ENCODE measurements at places on chromosomes 3 and 15.

DNA sequence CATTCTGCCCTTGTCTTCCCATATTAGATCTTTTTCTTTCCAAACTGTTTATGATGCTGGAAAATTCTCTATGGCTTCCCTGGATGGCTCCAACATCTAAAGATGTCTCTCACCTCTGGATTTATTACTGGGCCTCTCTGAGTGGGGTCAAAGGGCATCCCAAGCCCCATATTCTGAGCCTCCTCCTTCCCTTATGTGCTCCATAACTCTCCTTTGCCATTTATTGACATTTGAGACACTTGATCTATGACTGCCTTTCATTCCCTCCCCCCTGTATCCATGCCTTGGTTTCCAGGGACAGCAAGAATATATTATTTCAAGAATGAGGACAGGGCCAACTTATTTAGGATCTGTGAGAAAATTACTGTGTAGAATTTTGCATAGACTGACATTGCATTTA lies 369.3 kb upstream of the ONECUT1 start:
- no peaks in the 10 kb centered on the region for H3K4me1 ChIP-seq
- no peak overlapping the region for H3K27ac ChIP-seq
- no peak for DNase-seq
- H3K4me3 ChIP-seq = no peak overlapping the region
- no peaks in the 10 kb centered on the region for H3K27me3 ChIP-seq

- no peaks in the 10 kb centered on the region for H3K4me1 ChIP-seq
- no peak for DNase-seq
- H3K36me3 ChIP-seq = no peaks in the 10 kb centered on the region
- no peaks in the 10 kb centered on the region for H3K27me3 ChIP-seq
Measured at GRCh38 chr3:176574786-176575185, 622.5 kb downstream of the TBL1XR1 start.

- H3K27me3 ChIP-seq = no peaks in the 10 kb centered on the region
- no peak overlapping the region for H3K27ac ChIP-seq
- peaks cover 17% of the 10 kb centered on the region for H3K4me1 ChIP-seq
- no peaks in the 10 kb centered on the region for H3K36me3 ChIP-seq
- DNase-seq = no peak
- no peak overlapping the region for H3K4me3 ChIP-seq
Measured at GRCh38 chr15:69987492-69988489, 109.9 kb downstream of the TLE3 start.

- H3K27ac ChIP-seq = no peak overlapping the region
- no peaks in the 10 kb centered on the region for H3K27me3 ChIP-seq
- H3K4me3 ChIP-seq = no peak overlapping the region
Measured at GRCh38 chr3:17478673-17479072, 263.8 kb downstream of the TBC1D5 start.

DNA sequence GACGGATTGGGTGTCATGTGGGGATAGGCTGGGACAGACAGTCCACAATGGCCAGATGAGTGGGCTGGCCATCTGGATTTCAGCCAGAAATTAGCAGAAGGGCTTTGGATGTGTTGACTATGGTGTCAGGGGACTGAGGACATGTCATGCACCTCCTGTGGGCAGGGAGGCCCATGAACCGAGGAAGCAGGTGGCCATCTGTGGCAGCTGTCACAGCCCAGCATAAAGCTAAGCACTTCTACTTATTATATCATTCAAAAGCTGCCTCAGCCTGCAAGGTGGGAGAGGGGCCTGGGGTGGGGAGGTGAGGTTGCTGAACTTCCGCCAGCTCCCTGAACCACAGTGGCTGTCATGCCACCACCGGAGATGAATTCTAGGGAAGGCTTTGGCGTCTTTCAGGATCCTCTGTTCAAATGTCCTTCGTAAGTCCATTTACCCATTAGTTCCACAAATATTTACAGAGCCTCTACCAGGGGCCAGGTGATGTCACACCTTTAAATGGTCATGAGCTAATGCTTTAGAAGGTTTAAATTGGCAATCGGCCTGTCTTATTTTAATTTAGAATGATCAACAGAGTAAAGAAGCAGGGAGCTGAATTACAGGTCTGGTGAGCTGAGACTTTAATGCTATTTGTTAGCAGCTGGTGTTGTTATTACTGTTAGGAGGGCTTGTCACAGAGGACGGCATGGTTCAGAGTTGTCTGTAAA lies 23.6 kb upstream of the CAV3 start:
- no peaks in the 10 kb centered on the region for H3K4me1 ChIP-seq
- no peak overlapping the region for H3K27ac ChIP-seq

GRCh38 chr15:96187341-96188305 lies 142.9 kb upstream of the NR2F2 start:
- H3K4me3 ChIP-seq = no peak overlapping the region
- no peaks in the 10 kb centered on the region for H3K27me3 ChIP-seq
- no peaks in the 10 kb centered on the region for H3K36me3 ChIP-seq
- H3K4me1 ChIP-seq = no peaks in the 10 kb centered on the region
- no peak for DNase-seq

GRCh38 chr3:11305509-11305908 lies 33.3 kb downstream of the ATG7 start:
- no peaks in the 10 kb centered on the region for H3K27me3 ChIP-seq
- H3K4me3 ChIP-seq = no peak overlapping the region
- H3K36me3 ChIP-seq = peaks cover 16% of the 10 kb centered on the region
- peaks cover 48% of the 10 kb centered on the region for H3K4me1 ChIP-seq
- no peak for DNase-seq

DNA sequence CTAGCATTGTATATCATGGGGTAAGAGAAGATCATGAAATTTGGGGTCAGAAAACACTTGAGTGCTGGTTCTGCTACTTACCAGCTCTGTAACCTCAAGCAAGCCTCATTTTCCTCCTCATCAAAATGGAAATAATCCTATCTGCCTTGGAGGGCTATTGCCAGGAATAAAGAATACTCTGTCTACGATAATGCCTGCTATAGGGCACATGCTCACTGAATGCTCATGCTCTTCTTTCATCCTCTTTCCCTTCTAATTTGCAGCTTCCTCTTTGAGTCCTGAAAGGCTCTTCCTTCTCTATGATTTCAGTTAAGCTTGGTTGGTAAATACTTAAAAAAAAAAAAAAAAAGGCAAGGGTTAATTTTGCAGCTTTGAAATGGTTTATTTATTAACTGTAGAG lies 12.8 kb downstream of the RTP1 start:
- H3K27ac ChIP-seq = no peak overlapping the region
- no peaks in the 10 kb centered on the region for H3K27me3 ChIP-seq
- H3K4me1 ChIP-seq = no peaks in the 10 kb centered on the region
- H3K4me3 ChIP-seq = no peak overlapping the region

GRCh38 chr3:173216063-173216462 lies 75.0 kb upstream of the SPATA16 start:
- DNase-seq = no peak
- no peak overlapping the region for H3K4me3 ChIP-seq
- no peak overlapping the region for H3K27ac ChIP-seq
- H3K36me3 ChIP-seq = no peaks in the 10 kb centered on the region
- H3K4me1 ChIP-seq = no peaks in the 10 kb centered on the region

GRCh38 chr15:80749589-80749988 lies 29.6 kb upstream of the CEMIP start:
- H3K4me3 ChIP-seq = no peak overlapping the region
- H3K27ac ChIP-seq = no peak overlapping the region
- H3K36me3 ChIP-seq = no peaks in the 10 kb centered on the region
- DNase-seq = no peak

- DNase-seq = no peak
- no peak overlapping the region for H3K27ac ChIP-seq
Measured at GRCh38 chr3:197364410-197365071, 66.1 kb upstream of the DLG1 start.

- no peak overlapping the region for H3K27ac ChIP-seq
- no peak for DNase-seq
- no peak overlapping the region for H3K4me3 ChIP-seq
- H3K36me3 ChIP-seq = no peaks in the 10 kb centered on the region
Measured at GRCh38 chr3:11832981-11833905, 13.4 kb downstream of the TAMM41 start.

DNA sequence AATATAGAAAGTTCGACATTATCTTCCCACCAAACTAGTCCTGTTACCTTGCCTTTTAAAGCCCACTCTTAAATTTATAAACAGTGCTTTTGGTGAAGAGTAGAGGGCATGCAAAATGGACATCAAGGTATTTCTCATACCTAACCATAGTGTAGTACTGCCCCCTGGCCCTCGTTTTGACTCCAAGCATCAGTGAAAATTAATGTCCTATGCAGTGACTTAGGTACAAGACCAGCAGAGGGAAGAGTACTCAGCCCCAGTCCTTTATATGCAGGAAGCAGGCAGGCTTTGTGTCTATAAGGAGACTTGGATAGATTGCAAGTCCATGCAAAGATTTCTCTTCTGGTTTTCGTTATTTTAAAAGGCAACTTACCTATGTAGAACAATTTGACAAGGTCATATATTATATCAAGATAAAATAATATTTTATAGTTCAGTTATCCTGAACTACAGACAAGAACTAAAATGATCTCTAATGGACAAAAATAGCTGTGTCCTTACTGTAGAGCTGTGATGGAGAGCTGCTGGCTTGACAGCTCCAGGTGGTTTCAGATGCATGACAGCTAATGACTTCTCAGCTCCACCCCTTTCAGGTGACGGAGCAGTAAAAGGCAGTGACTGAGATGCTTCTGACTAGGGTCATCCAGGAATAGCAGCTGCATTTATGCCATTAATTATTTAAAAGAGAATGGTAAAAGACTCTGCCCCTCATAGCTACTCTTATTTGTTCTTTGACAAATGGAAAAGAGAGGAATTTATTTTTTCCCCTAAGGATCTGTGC lies 646.1 kb downstream of the SQOR start:
- H3K4me1 ChIP-seq = no peaks in the 10 kb centered on the region
- DNase-seq = peak; percentile 41
- H3K27me3 ChIP-seq = no peaks in the 10 kb centered on the region

DNA sequence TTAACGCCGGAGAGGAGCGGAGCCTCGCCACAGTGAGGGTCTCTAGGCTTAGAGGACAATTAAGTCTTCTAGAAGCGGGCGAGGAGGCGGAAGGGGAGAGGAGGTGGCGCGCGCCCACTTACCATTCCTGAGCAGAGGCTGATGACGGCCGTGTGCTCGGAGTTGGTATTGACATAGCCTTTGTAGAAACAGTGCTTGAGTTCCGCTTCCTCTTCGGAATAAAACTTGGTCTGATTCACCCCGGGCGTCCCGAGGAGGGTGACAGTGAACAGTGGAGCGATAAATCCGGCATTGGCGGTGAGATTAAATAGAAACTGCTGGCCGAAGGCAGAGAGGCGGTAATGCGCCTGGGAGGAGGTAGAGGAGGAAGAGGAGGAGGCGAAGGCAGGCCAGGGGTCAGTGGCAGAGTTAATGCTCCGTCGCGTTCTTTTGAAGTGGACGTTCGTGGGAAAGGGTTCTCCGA lies 1.3 kb downstream of the ADAMTS9 start:
- H3K27me3 ChIP-seq = 0 out of 2 replicates have a peak, but pooled peaks cover 4% of the 10 kb centered on the region
- H3K4me1 ChIP-seq = no peaks in the 10 kb centered on the region

DNA sequence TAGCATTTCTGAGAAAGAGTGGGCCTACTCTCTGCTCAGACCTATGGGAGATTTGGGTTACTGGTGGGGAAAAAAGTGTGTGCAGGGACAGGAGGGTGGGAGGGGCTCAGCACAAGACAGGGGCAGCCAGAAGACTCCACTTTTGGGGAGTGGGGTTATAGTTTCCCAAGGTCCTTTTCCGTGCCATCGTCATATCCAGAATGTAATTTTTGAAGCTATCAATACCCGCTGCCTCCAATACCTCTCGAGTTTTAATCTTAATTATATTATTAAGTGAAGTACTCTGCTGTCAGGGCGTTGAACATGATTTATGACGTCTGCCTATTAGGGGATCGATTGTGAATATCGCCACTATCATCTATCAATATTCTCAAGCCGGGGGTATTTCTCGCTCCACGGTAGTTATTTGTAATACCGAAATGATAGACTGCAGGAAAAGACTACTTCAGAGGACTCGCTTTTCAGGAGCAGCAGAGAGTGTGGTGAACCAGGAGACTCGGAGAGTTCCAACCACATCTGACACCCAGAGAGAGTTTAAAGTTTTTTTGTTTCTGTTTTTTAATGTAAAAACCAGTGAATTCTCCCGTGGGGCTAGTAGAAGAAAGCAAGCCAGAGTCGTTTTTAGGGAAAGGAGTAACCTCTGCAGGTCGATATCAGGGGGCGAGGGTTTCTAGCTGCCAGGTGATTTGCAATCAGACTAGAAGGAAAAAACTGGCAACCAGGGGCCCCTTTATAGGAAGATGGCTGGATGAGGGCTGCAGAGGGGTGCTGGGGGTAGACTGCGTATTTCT lies 20.6 kb downstream of the NR2F2 start:
- no peak for DNase-seq
- no peaks in the 10 kb centered on the region for H3K36me3 ChIP-seq
- H3K27me3 ChIP-seq = peaks cover 35% of the 10 kb centered on the region
- H3K4me3 ChIP-seq = no peak overlapping the region
- no peak overlapping the region for H3K27ac ChIP-seq

- no peaks in the 10 kb centered on the region for H3K4me1 ChIP-seq
- no peak overlapping the region for H3K27ac ChIP-seq
Measured at GRCh38 chr3:74564560-74564959, 49.9 kb downstream of the CNTN3 start.

DNA sequence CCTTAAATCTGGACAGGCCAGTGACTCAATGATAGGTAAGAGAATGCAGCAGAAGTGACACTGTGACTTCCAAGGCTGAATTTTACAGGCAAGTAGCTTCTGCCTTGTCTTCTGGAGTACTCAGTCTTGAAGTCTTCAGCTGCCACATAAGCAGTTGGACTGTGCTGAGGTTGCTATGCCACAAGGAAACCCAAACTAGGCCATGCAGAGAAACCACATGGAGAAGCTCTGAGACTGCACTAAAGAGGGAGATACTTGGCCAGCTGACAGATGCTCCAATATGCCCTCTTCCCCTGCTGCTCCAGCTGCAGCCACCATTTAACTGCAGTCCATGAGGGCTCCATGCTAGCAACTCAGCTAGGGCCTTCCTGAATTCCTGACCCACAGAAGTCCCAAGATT lies 119.4 kb upstream of the GADL1 start:
- H3K27ac ChIP-seq = no peak overlapping the region
- no peak overlapping the region for H3K4me3 ChIP-seq
- DNase-seq = no peak
- H3K4me1 ChIP-seq = no peaks in the 10 kb centered on the region
- no peaks in the 10 kb centered on the region for H3K27me3 ChIP-seq

DNA sequence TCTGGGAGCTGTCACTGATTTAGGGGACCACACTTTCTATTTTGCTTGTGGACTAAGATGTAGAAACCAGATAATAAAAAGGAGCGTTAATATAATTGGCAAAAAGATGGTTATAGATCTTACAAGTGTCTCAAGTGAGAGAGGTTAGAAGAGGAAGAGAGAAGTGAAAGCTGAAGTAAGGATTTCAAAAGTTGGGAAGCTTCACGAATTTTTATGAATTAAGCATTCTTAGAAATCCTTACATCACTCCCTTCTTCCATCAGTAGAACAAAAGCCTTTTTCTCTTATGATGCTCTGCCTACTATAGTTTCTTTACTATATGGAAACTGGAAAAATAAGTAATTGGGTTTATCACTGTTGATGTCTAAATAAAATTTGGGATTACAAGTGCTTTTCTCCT lies 146.5 kb downstream of the FNDC3B start:
- peaks cover 62% of the 10 kb centered on the region for H3K4me1 ChIP-seq
- no peak overlapping the region for H3K27ac ChIP-seq
- H3K4me3 ChIP-seq = no peak overlapping the region
- no peaks in the 10 kb centered on the region for H3K36me3 ChIP-seq

- no peak for DNase-seq
- H3K27me3 ChIP-seq = no peaks in the 10 kb centered on the region
- H3K36me3 ChIP-seq = no peaks in the 10 kb centered on the region
- H3K4me1 ChIP-seq = no peaks in the 10 kb centered on the region
- H3K4me3 ChIP-seq = no peak overlapping the region
Measured at GRCh38 chr3:134864636-134865035, 69.6 kb downstream of the EPHB1 start.

GRCh38 chr3:171262431-171262830 lies 197.8 kb downstream of the TNIK start:
- no peak overlapping the region for H3K4me3 ChIP-seq
- no peaks in the 10 kb centered on the region for H3K36me3 ChIP-seq
- no peak overlapping the region for H3K27ac ChIP-seq
